Stimulated activated CD4-positive, alpha-beta T cell treated with anti-CD3 and anti-CD28 coated beads, Interleukin-15, amount 100 ng/mL, for 24 hours (primary cell): ENCODE measurements at places on chromosomes 16 and 17.

GRCh38 chr17:9192010-9192409 lies 170.7 kb downstream of the NTN1 start:
- DNase-seq, result no peak

DNA sequence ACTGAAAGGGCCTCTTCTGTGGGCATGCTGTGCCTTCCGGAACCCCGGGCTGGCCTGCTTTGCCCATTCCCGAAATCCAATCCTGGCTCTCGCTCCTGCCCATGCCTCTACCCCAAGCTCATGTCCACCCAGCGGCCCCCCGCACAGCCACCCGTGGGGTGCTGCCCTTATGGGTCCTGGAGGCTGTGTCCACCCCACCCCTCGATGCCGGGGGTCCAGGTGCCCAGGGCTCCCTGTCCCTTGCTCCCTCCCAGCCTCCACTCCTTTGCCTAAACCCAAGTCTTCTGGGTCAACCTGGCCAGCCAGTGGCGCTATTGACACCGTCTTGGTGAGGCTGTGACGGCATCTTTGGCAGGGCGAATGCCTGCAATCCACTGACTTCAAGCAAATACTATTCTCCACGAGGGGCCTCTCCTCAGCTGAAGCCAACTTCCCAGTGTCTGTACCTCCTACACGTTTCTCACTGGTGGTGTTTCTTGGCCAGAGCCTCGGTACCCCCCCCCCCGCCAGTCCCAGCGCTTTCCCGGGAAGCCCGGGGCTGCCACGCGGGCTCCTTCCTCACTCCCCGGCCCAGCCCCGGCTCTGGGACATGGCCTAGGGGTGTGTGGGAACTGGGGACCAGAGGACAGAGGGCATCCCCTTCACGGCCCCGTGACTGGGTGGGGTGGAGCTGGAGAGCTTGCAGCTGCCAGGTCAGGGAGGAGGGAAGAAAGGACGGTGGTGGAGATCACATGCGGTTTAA lies 12.2 kb upstream of the DUS1L start:
- DNase-seq, result no peak

DNA sequence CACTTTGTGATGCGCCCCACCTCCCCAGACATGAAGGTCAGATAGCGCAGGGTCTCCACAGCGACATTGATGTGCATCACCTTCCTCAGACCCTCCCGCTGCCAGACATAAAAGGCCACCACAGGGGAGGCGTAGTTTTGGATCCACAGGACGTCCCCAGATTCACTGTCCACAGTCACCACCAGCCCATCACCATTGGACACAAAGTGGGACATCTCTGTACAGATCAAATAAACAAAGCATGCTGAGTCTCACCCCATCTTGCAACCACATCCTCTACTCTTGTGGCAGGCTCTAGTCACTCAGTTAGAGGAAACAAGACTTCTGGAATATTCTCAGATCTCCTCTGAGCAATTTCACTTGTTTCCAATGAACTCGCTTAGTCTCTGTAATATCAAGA lies 46.3 kb upstream of the ICAM2 start:
- DNase-seq, result no peak

- peak; percentile 72 for DNase-seq
Measured at GRCh38 chr17:43907998-43908721, 824 bp upstream of the MPP2 start.

DNA sequence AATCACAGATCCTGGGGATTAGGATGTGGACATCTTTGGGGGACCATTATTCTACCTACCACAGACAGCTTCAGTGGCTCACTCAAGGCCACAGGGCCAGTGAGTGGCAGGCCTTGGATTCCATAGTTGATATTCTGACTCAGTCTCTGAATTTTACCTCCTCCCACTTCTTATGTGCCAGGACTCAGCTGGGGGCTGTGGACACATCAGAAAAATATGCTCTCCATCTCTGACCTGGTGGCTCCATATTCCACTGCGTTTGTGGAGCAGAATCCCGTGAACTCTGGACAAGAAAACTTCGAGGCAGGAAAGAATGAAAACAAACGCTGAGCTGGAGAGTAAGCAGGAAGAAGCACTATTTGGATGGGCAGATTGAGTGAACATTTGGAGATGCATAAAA lies 301.8 kb upstream of the MAF start:
- no peak for DNase-seq

- DNase-seq, result no peak
Measured at GRCh38 chr17:13403982-13404946, 197.5 kb downstream of the HS3ST3A1 start.
